ENCODE measurements at places on chromosomes 13 and 19. TPM values are rescaled to one million over a fixed set of nuclear protein-coding genes. Genes with fewer than 3 reads are reported as not detected.

FFAR3 gene
- polyA plus RNA-seq: not detected

C19orf18 gene
- polyA plus RNA-seq: not detected

GPR108 gene
- polyA plus RNA-seq: 59.0 TPM

PCDH9 gene
- 0.05 TPM for polyA plus RNA-seq

ZNF700 gene
- 8.4 TPM for polyA plus RNA-seq

FREM2 gene
- 0.02 TPM for polyA plus RNA-seq

FSD1 gene
- 4.2 TPM for polyA plus RNA-seq

TMC4 gene
- not detected for polyA plus RNA-seq

ALOX5AP gene
- polyA plus RNA-seq: 105 TPM

KIR2DL1 gene
- not detected for polyA plus RNA-seq

NOVA2 gene
- polyA plus RNA-seq: not detected

TPTE2 gene
- 1.7 TPM for polyA plus RNA-seq

GPR183 gene
- polyA plus RNA-seq: 225 TPM

LIM2 gene
- not detected for polyA plus RNA-seq

FGF22 gene
- not detected for polyA plus RNA-seq

CCDC70 gene
- polyA plus RNA-seq: not detected

ZNF417 gene
- 4.9 TPM for polyA plus RNA-seq

RNF113B gene
- not detected for polyA plus RNA-seq

SYT3 gene
- not detected for polyA plus RNA-seq

NEK5 gene
- 0.18 TPM for polyA plus RNA-seq

SLITRK1 gene
- polyA plus RNA-seq: 0.10 TPM

CYP4F12 gene
- polyA plus RNA-seq: not detected

FPR2 gene
- not detected for polyA plus RNA-seq

FAM216B gene
- not detected for polyA plus RNA-seq

ZNF98 gene
- polyA plus RNA-seq: not detected

TMPRSS9 gene
- not detected for polyA plus RNA-seq

PGLYRP1 gene
- not detected for polyA plus RNA-seq

FCAR gene
- not detected for polyA plus RNA-seq

ZNF208 gene
- 0.06 TPM for polyA plus RNA-seq

CEBPA gene
- polyA plus RNA-seq: not detected

CEACAM21 gene
- polyA plus RNA-seq: 12.5 TPM

ZNF571 gene
- 0.57 TPM for polyA plus RNA-seq

RNASEH2A gene
- 98.1 TPM for polyA plus RNA-seq

GARIN5B gene
- polyA plus RNA-seq: not detected

KRTDAP gene
- polyA plus RNA-seq: not detected

OR7D2 gene
- polyA plus RNA-seq: not detected

DPF1 gene
- 4.0 TPM for polyA plus RNA-seq

SMAD9 gene
- 0.24 TPM for polyA plus RNA-seq

LILRB1 gene
- polyA plus RNA-seq: 43.3 TPM

OR4F17 gene
- not detected for polyA plus RNA-seq

CYP2A6 gene
- polyA plus RNA-seq: not detected

MIPEP gene
- 56.2 TPM for polyA plus RNA-seq

S1PR5 gene
- not detected for polyA plus RNA-seq

URAD gene
- polyA plus RNA-seq: not detected

GJA3 gene
- polyA plus RNA-seq: 0.09 TPM

MUC16 gene
- not detected for polyA plus RNA-seq

RUVBL2 gene
- 220 TPM for polyA plus RNA-seq

KIR2DL4 gene
- not detected for polyA plus RNA-seq

BRCA2 gene
- polyA plus RNA-seq: 34.2 TPM

FPR3 gene
- polyA plus RNA-seq: not detected

SLC25A42 gene
- 17.4 TPM for polyA plus RNA-seq

MAMSTR gene
- 0.48 TPM for polyA plus RNA-seq

IFNL1 gene
- not detected for polyA plus RNA-seq

MYH14 gene
- not detected for polyA plus RNA-seq

ZNF229 gene
- 0.14 TPM for polyA plus RNA-seq
